Peyer's patch (tissue), 4 donors: ENCODE measurements at places on chromosomes 5 and 9. TPM values are rescaled to one million over a fixed set of nuclear protein-coding genes. Genes with fewer than 3 reads are reported as not detected.

DNA sequence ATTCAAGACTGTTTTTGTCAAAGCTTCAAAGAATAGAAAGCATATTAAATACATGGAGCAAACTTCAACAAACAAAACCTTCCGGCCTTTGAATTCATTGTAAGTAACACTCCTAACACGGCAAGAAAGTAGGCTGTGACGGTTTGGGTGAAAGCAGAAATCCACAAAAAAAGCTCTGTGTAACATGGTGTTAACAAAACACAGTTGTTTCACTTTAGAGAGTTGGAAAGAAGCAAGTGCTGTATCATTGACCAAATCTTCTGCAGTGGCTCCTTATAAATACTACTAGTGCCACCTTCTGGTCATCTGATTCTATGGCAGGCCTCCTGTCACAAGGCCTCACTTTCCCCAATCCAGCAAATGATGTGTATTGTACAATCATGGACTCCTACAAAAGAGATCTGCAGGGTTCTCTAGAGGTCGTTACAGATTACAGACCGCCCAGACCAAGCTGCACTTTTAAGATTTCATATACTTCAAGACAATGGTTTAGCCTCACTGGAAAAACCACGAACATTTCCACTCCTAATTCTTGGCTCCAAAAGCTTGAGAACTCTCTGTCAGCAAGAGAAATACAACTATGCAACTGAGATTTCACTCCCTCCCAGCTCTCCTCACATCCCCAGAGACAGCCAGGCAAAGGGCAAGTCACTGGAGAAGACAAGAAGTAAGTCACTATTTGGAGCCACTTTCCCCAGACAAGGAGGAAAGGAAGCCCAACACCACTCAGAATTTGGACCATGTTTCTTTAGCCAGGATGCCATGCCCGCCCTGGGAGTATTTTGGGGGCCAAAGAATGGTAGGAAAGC lies 196.2 kb downstream of the DTWD2 start:
- DNase-seq: no peak

GRCh38 chr9:34590381-34591247 lies 1.1 kb upstream of the CNTFR start:
- DNase-seq: no peak

GRCh38 chr9:92245005-92245797 lies 48.3 kb downstream of the IARS1 start:
- DNase-seq: no peak

GDF9 gene
- not detected for total RNA-seq

DNA sequence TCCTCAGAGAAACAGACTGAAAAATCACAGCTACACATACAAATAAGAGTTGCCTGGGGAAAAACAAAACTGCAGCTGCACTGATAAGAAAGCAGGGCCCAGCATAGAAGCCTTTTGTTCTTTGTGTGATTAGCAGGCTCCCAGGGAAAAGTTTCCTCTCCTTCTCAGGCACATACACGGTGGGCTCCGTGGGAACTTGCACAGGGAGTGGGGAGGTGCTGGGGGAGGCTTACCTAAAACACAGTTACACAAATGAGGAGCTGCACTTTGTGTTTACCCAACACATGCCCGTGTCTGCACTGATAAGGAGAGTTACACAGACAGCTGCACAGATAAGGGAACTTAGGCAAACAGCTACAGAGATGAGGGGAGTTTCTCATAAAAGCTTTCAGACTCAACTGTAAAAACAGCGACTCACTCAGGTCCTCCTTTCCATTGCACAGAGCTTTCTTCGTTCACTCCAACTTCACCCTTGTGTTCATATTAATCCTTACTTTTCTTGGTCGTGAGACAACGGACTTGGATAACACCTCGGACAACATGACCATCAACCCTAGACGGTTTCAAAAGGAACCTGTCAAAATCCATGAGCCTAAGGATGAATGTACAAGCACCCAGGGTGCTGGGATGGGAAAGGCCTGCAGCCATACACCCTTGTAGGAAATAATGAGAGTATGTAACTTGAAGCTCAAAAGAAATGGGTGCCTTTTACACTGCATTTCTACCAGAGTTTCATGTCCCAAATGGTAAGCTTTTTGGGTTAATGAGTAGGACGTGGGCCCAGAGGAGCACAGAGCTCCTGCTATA lies 50.8 kb downstream of the SERINC5 start:
- DNase-seq: no peak

- no peak for DNase-seq
These were observed 97.4 kb upstream of the IFNK start for GRCh38 chr9:27426511-27427271.

KIF4B gene
- total RNA-seq: not detected

PPIC gene
- 40.3 TPM for total RNA-seq

SCGB3A2 gene
- total RNA-seq: not detected

LRRC19 gene
- 6.6 TPM for total RNA-seq

UNC5A gene
- not detected for total RNA-seq

ZMYND19 gene
- total RNA-seq: 16.8 TPM

DNA sequence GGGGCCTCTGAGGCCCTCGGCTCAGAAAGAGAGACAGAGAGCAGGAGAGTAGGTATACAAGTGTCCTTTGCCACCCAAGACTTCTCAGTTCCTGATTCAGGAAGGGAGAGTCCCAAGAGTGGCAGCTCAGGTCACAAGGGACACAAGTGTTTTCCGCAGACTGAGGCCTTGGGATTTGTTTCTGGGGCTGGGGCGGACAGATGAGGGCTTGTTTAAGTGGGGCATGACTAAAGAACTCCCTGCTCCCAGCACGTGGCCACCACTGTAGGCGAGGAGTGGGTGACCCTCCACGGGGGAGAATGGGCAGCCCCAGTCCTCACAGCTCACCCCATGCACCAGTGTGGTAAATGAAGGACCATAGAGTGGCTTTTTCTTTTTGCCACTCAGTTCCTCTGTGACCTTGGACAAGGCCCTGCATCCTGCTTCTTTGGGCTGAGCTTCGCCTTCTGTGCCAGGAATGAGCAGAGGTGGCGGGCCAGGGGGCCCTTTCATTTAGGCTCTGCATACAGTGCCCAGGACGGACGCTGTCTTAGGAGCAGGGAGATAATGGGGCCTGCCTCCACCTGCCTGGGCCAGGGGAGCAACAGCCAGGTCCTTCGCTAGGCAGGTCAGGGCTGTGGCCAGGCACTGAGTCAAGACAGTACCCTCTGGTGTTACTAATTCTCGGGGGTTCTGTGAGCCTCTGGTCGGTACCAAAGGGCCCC lies 50.8 kb downstream of the AMBP start:
- no peak for DNase-seq

CDC20B gene
- not detected for total RNA-seq

DNA sequence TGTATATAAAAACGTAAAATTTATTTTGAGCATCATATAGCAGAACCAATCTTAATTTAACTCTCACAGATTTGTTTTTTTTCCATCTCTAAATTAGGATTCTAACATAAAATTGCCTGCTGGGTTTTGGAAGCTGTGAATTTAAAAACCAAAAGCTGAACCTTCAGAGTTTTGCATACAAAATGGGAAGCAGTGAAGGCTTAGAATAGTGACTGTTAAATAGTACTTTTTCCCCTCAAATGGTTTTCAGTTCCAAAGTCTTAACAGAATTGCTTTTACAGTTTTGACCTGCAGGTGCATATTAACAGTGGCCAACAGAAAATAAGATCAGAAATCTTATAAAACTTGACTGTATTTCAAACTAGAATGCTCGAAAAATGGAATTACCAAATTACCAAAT lies 55.1 kb upstream of the LVRN start:
- no peak for DNase-seq

- DNase-seq: no peak
These were observed 83.2 kb upstream of the TAS2R1 start for GRCh38 chr5:9713356-9713755.

FCN2 gene
- not detected for total RNA-seq

- no peak for DNase-seq
These were observed 395.1 kb upstream of the PAPPA start for GRCh38 chr9:115758441-115758840.

DNA sequence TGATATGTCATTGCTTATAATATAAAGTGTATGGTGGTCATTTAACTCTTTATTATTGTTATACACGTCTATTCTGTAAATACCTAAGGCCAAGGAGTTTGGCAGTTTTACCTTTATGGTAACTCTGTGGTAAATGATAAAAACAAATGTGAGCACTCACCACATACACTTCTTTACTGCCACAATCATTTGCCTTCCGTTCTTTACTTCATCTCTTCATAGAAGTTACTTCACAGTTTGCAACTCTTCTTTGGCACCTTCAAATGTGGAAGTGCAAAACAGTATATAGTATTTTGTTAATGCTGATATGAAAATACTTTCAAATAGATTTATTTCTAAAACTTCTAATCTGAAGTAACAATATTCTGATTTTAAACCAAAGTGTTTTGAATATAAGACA lies 4.4 kb upstream of the MEF2C start:
- DNase-seq: no peak

RNF180 gene
- total RNA-seq: 5.3 TPM

- peak; percentile 67 for DNase-seq
These were observed at the start of gene PTCH1 for GRCh38 chr9:95516734-95517558. Gene PTCH1, minus strand, starts transcription at chr9:95516971.

DNA sequence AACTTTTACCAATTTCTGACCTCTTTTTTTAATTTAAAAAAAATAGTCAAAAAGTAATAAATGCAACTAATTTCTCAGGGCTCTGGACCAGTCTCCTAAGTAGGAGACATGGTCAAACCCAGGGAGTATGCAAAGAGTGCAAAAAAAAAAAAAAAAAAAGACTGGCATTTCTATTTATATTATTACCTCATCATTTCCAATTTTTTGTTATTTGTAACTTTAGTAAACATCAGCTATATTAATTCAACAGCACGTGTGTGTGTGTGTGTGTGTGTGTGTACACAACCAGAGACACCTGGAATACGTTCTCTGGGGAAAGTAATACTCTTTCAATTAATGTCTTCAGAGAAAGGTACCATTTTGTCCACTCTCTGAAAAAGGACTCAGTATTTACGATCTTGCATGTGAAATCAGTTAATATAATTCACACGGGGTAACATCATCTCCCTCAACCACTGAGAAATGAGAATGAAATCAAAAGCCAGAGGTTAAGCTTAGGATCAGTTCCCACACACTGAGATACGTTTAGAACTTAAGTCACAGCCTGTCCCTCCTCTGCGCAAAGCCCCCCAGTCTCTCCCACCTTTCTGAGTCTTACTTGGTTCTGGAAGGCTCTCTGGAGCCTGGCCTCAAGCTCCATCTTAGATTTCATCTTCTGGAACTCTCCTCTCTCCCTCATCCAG lies 21.9 kb downstream of the ZNF608 start:
- DNase-seq: no peak

CCL27 gene
- not detected for total RNA-seq

KCNIP1 gene
- not detected for total RNA-seq

DNA sequence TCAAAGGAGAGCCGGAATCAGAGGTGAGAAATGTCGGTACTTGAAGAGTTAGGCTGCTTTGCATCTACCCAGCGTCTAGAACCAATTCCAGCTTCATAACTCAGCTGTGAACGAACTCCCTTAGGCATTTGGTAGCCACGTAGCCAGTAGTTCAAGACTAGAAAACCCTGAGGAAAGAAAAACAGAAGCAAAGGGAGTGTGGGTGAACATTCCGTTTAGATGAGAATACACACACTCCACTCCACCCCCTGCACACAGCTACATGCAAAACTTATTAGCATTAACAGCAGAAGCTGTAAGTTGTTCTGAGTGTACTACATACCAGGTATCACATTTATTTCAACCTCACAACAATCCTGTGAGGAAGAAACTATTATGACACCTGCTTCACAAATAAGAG lies 78.3 kb downstream of the SMIM23 start:
- no peak for DNase-seq

- no peak for DNase-seq
These were observed 1785.9 kb upstream of the WWC1 start for GRCh38 chr5:166505544-166505943.

DNA sequence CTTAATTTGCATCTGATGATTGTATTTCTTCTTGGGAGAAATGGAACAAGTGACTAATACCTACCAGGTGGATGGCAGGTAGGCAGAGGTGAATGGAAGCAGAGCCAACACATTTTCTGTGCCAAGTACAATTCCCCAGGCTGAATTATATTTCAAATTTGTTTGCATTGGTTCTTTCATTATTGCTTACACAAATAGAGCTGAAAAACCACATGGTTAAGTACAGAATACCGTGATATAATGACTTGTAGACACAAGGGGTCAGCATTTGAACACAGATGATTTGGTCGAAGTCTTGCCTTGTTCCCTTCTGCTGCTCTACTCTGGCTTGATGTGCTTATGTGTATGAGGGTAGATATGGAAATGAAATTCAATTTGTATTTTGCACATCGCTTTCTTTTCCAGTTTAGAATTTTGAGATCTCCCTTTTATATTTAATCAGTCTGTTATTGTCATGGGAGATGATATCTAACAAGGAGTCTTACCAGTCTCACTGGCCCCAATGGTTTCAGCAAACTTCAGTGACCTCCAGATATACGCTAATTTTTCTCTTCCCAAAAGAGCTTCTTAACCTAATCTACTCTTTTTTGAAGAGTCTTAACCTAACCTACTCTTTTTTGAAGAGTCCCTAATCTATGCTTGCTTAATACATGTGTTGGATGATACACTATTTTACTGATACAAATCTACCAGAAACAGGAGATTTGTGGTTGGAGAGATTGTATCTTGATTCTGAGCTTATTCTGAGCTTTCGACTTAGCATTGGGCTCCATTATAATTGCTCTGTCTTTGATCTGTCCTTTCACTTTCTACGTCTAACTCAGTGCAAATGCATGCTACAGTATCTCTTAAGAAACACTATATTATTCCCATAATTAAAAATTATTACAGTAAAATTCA lies 88.1 kb downstream of the PCSK1 start:
- DNase-seq: no peak

IFNE gene
- 5.3 TPM for total RNA-seq

DNA sequence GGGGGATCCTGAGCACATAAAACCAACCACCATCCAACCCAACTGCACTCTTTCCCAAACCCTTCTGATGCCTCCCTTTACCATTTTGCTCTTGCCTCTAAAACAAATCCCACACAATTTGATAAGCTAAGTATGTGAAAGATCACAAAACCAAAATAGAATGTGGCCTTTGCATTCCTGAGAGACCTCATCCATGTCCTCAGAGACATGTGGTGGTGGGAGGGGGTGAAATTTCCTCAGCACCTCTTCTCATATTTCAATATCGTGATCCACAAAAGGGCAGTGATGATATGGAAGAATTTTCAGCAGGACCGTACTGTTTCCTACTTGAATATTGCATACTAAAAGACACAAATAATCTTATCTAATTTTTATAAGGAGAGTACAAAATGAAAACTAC lies 423.3 kb downstream of the TLE1 start:
- no peak for DNase-seq

- DNase-seq: no peak
These were observed 147.1 kb upstream of the MAP1B start for GRCh38 chr5:71960195-71960594.
